Naive thymus-derived CD8-positive, alpha-beta T cell (primary cell): ENCODE measurements at places on chromosomes 11 and 22. TPM values are rescaled to one million over a fixed set of nuclear protein-coding genes. Genes with fewer than 3 reads are reported as not detected.

DNA sequence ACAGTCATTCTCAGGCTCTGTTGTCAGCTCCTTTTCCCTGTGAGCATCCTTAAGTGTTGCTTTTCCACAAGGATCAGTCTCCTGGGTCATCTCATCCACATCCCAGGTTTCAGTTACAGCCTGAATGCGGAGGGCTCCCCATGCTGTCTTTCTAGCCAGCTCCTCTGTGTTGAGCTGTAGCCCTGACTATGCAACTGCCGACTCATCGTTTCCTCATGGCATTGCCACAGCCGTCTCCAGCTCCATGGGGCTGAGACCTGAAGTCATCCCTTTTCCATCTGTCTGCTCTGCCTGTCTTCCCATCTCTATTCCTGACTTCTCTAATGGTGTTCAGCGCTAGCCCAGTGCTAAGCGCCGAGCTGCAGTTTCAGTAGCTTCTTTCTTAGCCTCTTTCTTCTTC is 11.8 kb downstream of the SAMM50 start:
- peaks cover 12% of the 10 kb centered on the region for H3K4me1 ChIP-seq
- no peak overlapping the region for H3K27ac ChIP-seq
- DNase-seq = no peak
- no peak overlapping the region for H3K4me3 ChIP-seq

GRCh38 chr11:79265756-79266322 is 175.0 kb downstream of the TENM4 start:
- H3K4me1 ChIP-seq = no peaks in the 10 kb centered on the region
- no peak overlapping the region for H3K27ac ChIP-seq
- H3K4me3 ChIP-seq = no peak overlapping the region
- H3K36me3 ChIP-seq = no peaks in the 10 kb centered on the region
- no peak for DNase-seq
- H3K27me3 ChIP-seq = peaks cover 2% of the 10 kb centered on the region

GRCh38 chr11:120248551-120249278 is 8.8 kb downstream of the POU2F3 start:
- H3K36me3 ChIP-seq = no peaks in the 10 kb centered on the region
- H3K4me1 ChIP-seq = peaks cover 20% of the 10 kb centered on the region
- peaks cover 18% of the 10 kb centered on the region for H3K27me3 ChIP-seq
- no peak for DNase-seq
- H3K27ac ChIP-seq = no peak overlapping the region

DNA sequence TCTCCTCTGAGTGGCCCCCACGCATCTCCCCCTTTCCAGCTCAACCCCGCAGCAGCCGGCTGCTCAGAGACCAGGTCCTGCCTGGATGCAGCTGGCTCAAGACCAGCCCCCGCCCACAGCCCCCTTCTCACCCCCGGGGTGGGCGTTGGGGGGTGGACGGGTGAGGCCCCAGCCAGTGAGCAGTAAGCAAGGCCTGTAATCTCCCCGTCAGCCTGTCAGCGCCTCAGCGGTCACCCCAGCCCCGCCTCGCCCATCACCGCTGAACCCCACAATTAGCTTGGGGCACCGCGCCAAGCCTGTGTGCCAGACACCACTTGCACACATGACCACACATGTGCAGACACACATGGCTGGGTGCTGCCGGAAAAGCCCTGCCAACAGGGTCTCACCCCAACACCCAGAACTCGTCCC is 5.9 kb downstream of the PLXNB2 start:
- H3K27ac ChIP-seq = no peak overlapping the region
- H3K27me3 ChIP-seq = peaks cover 14% of the 10 kb centered on the region
- H3K36me3 ChIP-seq = no peaks in the 10 kb centered on the region
- no peak for DNase-seq
- H3K4me3 ChIP-seq = no peak overlapping the region

DNA sequence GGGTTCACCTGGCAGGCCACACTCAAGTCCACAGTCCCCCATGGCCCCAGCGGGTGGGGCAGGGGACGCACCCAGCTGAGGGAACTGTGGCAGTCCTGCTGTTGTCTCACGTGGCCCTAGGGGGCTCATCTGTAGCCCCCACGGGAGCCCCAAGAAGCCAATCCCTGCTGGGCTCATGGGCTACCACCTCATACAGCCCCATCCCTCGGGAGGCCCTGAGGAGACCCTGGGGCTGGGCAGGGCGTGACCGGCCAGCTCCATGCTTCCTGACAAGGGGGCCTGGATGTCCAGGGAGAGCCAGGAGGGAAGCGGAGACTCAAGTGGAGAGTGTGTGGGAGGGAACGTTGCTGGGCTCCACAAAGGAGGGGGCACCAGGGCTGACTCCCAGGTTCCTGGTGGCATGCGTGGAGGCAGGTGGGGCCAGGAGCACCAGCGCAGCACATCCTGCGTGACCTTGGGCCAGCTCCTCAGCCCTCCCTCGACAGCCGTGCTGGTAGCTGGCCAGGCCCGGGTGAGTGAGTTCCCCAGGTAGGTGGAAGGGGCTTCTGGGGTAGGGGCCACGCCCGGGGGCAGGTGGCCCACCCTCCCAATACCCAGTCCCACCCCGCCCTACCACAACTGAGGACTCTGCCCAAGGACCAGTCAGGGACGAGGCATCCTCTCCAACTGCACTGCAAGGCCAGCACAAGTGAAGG is 7.9 kb downstream of the RTN4R start:
- no peaks in the 10 kb centered on the region for H3K36me3 ChIP-seq
- H3K4me3 ChIP-seq = no peak overlapping the region
- no peaks in the 10 kb centered on the region for H3K27me3 ChIP-seq
- H3K27ac ChIP-seq = no peak overlapping the region

GRCh38 chr11:63616953-63617352 is 2.7 kb upstream of the PLAAT3 start:
- H3K27ac ChIP-seq = no peak overlapping the region
- no peak overlapping the region for H3K4me3 ChIP-seq
- DNase-seq = no peak
- no peaks in the 10 kb centered on the region for H3K27me3 ChIP-seq

DNA sequence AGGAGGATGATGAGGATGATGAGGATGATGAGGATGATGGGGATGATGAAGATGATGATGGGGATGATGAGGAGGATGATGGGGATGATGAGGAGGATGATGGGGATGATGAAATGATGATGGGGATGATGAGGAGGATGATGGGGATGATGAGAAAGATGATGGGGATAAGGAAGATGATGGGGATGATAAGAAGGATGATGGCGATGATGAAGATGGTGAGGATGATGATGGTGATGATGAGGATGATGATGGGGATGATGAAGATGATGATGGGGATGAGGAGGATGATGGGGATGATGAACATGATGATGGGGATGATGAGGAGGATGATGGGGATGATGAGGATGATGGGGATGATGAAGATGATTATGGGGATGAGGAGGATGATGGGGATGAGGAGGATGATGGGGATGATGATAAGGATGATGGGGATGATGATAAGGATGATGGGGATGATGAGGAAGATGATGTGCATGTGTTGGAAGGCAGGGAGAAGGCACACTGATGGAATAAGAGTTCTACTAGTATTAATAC is 78.9 kb upstream of the MTMR2 start:
- peaks cover 21% of the 10 kb centered on the region for H3K36me3 ChIP-seq
- no peaks in the 10 kb centered on the region for H3K27me3 ChIP-seq
- no peak for DNase-seq
- H3K27ac ChIP-seq = no peak overlapping the region

GRCh38 chr11:13760115-13760514 is 91.6 kb downstream of the FAR1 start:
- no peaks in the 10 kb centered on the region for H3K27me3 ChIP-seq
- H3K36me3 ChIP-seq = no peaks in the 10 kb centered on the region
- H3K4me1 ChIP-seq = no peaks in the 10 kb centered on the region
- no peak overlapping the region for H3K4me3 ChIP-seq
- H3K27ac ChIP-seq = no peak overlapping the region
- DNase-seq = no peak

DNA sequence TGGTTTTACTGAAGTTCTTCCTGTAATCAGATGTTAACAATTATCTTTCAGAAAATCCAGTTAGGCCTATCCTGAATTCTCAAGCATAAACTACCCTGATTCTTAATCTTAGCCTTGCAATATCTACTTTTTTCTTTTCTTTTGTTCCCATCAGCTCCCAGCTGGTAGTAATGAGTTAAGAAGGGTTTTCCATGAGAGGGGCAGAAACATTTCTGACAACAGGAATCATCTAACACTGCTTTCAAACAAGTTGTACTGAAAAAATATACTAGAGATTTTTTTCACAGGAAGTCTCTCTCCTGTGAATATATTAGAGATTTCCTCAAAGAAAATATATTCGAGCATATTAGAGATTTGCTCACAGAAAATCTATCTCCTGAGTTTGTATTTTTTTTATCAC is 3.3 kb upstream of the TRIM6 start:
- H3K4me1 ChIP-seq = peaks cover 5% of the 10 kb centered on the region
- no peak overlapping the region for H3K4me3 ChIP-seq
- peaks cover 15% of the 10 kb centered on the region for H3K27me3 ChIP-seq
- H3K36me3 ChIP-seq = no peaks in the 10 kb centered on the region
- H3K27ac ChIP-seq = no peak overlapping the region
- no peak for DNase-seq

DNA sequence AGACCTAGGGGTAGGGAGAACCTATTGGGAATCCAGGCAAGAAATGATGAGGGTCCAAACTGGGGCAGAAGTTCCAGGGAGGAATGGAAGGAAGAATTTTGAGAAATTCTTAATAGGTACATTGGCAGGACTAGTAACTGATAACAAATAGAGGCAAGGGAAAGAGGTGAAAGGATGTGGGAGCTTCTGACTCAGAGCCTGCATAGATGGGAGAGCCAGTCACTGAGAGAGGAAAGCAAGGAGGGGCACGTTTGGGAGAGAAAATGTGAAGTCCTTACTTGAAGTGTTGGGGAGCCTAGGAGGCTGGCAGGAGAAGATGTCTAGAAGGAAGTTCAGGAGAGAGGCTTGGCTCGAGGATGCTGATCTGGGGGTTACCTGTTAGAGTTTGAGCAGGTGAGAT is 104.6 kb upstream of the NCAM1 start:
- no peaks in the 10 kb centered on the region for H3K36me3 ChIP-seq
- no peak overlapping the region for H3K27ac ChIP-seq
- no peaks in the 10 kb centered on the region for H3K4me1 ChIP-seq
- no peak for DNase-seq
- no peak overlapping the region for H3K4me3 ChIP-seq

- no peak for DNase-seq
- H3K36me3 ChIP-seq = no peaks in the 10 kb centered on the region
- H3K4me3 ChIP-seq = no peak overlapping the region
- H3K27me3 ChIP-seq = peaks cover 15% of the 10 kb centered on the region
These were observed 16.7 kb upstream of the ZC3H12C start for GRCh38 chr11:110076371-110076965.

DNA sequence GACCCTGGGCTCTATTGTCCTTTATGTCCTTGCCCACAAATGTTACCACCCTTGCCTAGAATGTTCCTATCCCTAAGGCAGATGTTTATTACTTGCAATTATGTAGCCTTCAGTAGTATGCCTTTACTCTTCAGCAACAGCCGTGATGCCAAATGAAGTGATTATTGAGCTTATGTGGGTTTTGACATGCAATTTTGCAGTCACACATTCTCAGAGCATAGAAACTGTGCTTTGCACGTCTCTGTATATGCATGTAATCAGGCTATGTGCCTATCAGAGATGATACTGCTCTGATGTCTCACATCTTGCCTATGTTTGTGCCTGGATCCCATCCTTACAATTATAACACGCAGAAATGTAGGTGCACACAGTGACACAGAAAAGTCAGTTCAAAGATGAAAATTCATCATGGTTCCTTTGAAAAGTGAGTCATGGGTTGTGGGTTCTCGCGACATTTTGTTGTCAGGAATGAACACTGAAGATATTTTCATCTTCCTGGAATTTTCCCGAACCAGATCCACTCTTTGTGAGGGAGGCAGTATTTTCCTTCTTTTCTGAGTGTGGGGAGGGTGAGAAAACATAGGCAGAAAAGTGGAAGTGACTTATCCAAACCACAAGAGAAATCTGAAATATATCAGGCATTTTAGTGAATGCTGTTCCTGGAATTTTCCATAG is 81.1 kb downstream of the BMAL1 start:
- DNase-seq = no peak
- H3K27me3 ChIP-seq = no peaks in the 10 kb centered on the region
- no peak overlapping the region for H3K27ac ChIP-seq
- no peaks in the 10 kb centered on the region for H3K4me1 ChIP-seq
- no peak overlapping the region for H3K4me3 ChIP-seq

DNA sequence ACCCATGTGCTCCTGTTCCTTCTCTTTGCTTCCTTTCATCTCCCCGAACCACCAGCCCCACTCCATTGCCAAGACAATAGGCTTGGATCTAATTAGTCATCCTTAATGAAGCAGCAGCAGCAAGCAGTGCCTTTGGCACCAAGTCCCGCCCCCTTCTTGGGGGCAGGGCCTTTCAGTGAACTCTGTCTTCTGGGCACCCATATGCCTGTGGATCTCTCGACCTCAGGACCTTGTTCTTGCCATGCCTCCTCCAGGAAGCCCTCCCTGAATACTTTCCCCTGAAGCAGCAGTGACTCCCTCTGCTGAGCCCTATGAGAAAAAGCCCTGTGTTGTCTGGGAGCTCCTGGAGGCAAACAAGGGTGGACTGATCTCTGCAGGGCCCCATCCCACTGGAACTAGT is 32.1 kb downstream of the ARHGEF17 start:
- H3K27me3 ChIP-seq = peaks cover 7% of the 10 kb centered on the region
- no peak overlapping the region for H3K4me3 ChIP-seq
- DNase-seq = no peak
- H3K4me1 ChIP-seq = no peaks in the 10 kb centered on the region
- no peaks in the 10 kb centered on the region for H3K36me3 ChIP-seq

- H3K36me3 ChIP-seq = no peaks in the 10 kb centered on the region
- no peak overlapping the region for H3K27ac ChIP-seq
- H3K4me1 ChIP-seq = no peaks in the 10 kb centered on the region
- no peak overlapping the region for H3K4me3 ChIP-seq
- DNase-seq = no peak
These were observed 446.6 kb downstream of the TBC1D22A start for GRCh38 chr22:47209040-47209514.

- H3K36me3 ChIP-seq = no peaks in the 10 kb centered on the region
- no peak overlapping the region for H3K27ac ChIP-seq
- no peak for DNase-seq
- H3K4me3 ChIP-seq = no peak overlapping the region
These were observed 249.8 kb upstream of the UBASH3B start for GRCh38 chr11:122405547-122406341.

The CST6 gene
- not detected for total RNA-seq

The GAL gene
- total RNA-seq = not detected

The PLEKHA7 gene
- total RNA-seq = 0.77 TPM

The SLC25A45 gene
- 22.2 TPM for total RNA-seq

The GLYAT gene
- total RNA-seq = not detected
